ENCODE measurements at places on chromosomes 6 and 20.

DNA sequence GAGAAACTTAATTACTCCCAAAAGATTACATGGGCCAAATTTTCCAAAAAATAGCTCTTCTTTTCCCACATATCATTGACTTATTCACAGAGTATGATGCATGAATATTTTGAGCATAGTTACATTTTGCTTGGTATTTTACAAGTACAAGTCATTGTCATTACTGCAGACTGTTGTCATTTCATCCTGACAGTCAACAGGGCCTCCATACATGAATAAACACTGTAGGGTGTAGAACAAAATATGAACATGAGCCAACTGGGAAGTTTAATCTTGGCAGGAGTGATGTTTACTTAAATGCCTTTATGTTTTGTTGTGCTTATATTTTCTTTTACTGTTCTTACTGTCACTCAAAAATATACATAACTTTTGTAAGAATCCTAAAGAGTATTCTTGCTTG lies 340.7 kb downstream of the ADGRB3 start:
- DNase-seq, result no peak

GRCh38 chr20:34292496-34292895 lies 10.7 kb downstream of the AHCY start:
- no peak for DNase-seq

GRCh38 chr6:108940741-108941140 lies 92.5 kb downstream of the ARMC2 start:
- DNase-seq, result no peak

DNA sequence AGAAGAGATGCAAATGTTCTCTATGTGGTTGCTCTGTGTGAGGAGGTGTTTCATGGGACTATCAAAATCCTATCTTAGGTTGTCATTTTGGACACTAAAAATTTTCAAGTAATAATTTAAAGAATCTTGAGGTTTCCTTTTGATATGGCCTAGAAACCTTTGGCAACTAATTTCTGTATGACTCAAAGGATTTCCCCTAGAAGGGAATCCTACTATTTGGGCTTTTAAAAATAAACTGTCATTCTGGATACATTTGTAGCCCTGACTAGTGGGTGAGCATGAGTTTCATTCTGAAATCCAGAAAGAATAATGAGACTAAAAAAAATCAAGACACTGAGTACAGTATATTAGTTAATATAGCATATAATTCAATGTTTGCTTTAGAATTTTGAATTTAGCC lies 25.5 kb upstream of the RAB23 start:
- no peak for DNase-seq

DNA sequence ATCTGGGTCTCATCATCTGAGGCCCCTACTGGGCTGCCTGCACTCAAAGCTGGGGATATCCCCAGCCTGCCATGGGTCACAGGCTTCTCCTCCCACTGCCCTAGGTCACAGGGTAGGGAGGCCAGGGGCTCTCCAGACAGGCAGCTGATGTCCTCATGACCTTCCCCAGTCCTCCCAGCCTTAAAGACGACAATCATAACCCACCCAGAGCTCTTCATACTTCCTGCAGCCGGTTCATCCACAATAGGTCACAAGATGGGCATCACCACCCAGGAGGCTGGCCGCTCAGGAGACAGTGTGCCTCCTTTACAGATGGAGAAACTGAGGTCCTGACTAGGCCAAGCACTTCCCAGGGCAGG lies 15.2 kb downstream of the TFEB start:
- peak; percentile 74 for DNase-seq

DNA sequence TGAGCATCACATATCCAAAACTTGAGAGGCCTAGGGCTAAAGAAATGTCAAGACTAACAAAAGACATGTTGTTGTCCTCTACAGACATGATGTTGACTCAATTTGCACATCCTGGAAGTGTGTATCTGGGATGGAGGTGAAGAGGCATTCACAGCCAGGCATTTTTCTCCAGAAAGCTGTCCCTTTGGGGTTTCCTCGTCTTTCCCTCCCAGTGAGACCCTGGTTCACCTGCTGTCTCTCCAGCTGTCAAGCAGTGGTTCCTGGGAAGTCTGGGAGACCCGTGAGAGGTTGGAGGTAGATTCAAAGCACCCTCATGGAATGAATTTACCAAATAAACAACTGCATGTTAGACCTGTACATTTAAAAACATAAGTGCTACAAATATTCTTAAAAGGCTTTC lies 32.1 kb downstream of the BACH2 start:
- DNase-seq, result no peak

DNA sequence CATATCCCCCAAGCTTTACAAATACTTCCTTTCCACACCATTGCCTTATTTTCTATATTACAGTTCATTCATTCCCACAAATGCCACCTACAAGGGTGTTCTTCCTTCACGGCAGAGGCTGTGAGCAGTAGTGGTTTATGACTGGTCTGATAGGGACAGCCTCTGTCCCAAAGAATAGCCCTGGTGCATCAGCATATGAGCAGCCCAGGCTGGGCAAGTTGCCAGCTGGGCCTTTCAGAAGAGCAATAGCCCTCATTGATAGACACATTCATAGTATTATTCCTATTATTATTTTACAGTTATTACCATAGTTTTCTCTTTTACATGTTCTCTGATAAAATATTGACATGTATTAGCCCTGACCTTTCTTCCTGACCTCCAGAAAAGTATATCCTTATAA lies 149.9 kb downstream of the MMS22L start:
- no peak for DNase-seq

DNA sequence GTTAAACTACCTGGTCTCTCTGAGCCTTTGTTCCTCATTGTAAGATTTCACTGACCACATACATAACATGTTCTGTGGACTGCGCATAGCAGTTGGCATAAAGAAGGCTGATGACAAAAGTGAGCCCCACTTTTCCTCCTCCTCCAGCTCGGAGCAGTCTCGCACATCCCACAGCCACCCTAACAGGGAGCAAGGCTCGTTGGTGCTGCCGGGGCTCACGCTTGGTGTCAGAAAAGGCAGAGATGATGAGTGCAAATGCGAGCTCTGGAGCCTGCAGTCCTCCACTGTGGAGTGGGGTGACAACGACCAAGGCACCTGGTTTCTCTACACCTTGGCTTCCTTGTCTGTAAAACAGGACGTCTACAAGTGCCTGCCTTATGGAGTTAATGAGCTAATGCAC lies 9.7 kb downstream of the TGM3 start:
- DNase-seq, result no peak

DNA sequence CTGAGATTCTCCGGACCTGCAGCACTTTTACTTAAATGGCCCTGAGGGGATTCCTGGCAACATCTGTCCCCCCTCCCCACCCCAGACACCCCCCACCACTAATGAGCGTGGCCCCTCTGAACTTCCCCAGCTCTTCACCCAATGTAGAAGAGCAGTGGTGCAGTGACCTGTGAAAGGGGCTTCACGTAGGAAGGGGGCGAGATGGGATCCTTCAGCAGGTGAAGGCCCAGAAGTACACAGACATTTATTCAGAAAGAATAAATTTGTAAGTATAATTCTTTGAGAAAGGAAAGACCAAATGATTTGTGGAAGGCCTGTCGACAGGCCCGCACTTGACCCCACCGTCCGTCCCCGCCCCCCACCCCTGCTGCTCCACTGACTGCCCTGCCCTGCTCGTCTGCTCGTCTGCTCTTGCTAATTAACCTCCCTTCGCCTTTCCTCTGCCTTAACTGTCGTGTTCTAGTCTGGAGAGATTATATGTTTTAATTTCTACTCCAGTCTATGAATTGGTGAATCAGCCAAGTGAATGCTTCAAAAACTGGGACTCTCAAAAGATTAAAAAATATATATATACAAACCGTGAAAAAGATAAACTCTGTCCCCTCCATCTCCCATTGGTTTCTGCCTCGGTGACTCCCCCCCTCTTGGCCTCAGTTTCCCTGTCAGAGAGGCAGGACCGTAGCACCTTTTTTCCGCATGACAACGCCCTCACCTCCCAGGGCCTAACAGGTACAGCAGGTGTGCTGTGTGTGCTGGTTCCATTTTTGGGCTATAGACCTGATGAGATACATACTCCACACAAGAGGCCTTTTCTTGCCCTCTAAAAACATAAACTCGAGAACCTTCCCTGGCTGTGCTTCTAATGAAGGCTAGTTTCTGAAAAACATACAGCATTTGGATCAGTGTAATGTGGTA lies 49.2 kb downstream of the GNAS start:
- no peak for DNase-seq

GRCh38 chr20:48266571-48266970 lies 481.3 kb upstream of the SULF2 start:
- no peak for DNase-seq

DNA sequence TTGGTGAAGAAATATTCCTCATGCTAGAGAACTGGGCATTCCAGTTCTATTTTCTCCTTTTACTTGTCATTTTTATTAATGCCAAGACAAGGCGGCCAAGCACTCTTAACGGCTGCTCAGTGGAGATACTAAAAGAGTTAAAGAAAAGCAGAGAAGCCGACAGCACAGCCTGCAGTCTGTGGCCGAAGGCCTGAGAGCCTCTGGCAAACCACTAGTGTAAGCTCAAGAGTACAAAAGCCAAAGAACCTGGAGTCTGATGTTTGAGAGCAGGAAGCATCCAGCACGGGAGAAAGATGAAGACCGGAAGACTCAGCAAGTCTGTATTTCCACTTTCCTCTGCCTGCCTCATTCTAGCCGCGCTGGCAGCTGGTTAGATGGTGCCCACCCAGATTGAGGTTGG lies 167.1 kb upstream of the FUT9 start:
- DNase-seq, result no peak

GRCh38 chr6:50076431-50076830 lies 26.7 kb upstream of the DEFB112 start:
- DNase-seq, result no peak

- peak; percentile 86 for DNase-seq
Measured at GRCh38 chr6:33276864-33277662, at the start of gene B3GALT4. Gene B3GALT4, plus strand, starts transcription at chr6:33277123. Its CDS starts 297 bp downstream, at chr6:33277420.

DNA sequence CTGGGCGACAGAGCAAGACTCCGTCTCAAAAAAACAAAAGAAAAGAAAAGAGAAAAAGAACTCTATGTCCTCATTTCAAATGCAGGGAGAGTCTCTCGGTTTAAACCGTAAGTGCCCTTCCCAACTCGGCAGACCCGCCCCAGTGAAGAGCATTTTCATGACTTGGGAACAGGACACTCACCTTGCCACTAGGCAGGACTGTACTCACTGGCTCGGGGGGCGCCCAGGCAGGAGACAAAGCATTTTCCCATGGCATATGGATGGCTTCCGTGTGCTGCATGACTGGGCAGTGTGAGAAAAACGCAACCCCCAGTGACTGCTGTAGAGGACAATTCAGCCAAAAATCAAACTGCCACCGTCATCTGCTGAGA lies 23.7 kb upstream of the MRGBP start:
- DNase-seq, result no peak

DNA sequence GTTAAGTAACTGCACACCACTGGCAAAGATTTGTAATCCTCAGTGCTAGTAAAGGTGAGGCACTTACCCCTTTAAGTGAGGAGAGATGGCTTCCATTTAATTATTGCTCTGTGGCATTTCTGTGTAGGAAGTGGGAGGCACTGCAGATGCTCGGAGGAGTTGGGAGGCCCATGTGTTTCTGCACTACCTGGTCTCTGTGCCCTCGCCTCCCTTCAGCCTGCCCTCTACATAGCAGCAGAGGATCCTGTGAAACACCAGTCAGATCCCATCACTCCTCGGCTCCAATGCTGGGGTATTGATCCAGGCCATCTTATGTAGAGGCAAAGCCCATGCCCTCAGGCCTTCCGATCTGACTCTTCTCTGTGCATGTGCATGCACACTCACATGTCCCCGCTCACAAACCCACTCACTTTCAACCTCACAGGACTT lies 67.0 kb downstream of the SLX4IP start:
- no peak for DNase-seq

- DNase-seq, result no peak
Measured at GRCh38 chr6:37008484-37009465, 3.3 kb downstream of the FGD2 start.

- DNase-seq, result no peak
Measured at GRCh38 chr20:63100926-63101699, 94.3 kb upstream of the BHLHE23 start.

- no peak for DNase-seq
Measured at GRCh38 chr6:121743691-121744090, 308.2 kb downstream of the GJA1 start.

- DNase-seq, result peak; percentile 34
Measured at GRCh38 chr20:3430376-3431069, 23.1 kb upstream of the DNAAF9 start.

Measured in stimulated activated naive B cell treated with anti-CD40 and anti-IgM and Interleukin-4, amounts not matched to agents 10 μg/mL and 1 μg/mL and 100 μg/mL, for 72 hours (primary cell).